ENCODE measurements at places on chromosomes 3 and 15.

- DNase-seq, result no peak
Observed at GRCh38 chr3:122921791-122922651, 105.5 kb downstream of the SEMA5B start.

- no peak for DNase-seq
Observed at GRCh38 chr15:51093839-51094605, 684 bp downstream of the TNFAIP8L3 start.

DNA sequence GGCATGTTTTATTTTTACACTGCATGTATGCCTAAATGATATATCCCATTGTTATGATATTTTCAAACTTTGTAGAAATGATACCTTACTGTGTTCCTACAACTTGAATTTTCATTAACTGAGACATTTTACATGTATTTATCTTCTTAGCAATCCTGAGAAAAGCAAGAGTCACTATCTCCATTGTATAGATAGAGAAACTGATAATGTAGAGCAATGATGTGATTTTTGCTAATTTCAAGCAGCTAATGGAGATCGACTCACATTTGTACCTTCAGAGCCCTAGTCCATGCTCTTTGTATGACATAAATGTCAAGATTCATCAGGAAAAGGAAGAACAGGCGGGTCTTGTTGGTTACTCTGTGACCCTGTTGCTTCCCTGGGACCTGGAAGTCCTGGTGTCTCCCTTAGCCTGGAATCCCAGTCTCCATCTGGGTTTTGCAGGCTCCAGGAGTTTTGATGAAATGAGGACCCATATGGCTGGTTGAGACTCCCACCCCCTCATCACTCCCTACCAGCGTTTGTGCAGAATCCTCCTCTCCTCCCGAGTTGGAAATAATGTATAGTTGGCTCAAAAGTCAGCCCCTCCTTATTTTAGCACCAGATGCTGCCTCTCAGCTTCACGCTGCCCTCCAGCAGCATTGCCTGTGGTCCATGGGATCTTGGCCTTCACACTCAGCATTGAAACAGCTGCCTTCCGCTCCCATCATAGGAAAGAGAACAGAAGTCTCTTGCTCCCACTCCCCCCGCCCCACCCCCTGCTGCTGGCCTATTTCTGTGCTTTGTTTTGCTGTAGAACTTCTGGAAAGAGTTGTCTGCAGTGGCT, 67.1 kb downstream of the APBA2 start:
- DNase-seq, result no peak

DNA sequence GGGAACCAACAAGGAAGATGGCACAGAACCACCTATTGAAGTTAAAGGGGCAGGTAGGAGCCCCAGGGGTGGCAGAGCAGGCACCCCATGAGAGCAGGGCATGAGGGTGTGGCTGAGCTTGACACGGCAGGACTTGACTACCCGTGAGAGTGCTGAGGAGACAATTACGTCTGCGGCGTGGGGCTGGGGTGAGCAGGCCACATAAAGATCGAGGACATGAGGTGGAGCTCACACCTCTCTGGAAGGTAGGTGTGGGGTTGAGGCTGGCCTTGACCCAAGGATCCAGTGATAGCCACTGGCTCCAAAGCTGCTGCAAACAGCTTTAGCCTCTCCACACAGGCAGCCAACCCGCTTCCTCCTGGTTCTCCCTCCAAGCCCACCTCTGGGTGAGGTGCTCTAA, 64.5 kb downstream of the PCSK6 start:
- DNase-seq, result no peak

GRCh38 chr15:97979140-97979520, 18.6 kb downstream of the ARRDC4 start:
- no peak for DNase-seq

DNA sequence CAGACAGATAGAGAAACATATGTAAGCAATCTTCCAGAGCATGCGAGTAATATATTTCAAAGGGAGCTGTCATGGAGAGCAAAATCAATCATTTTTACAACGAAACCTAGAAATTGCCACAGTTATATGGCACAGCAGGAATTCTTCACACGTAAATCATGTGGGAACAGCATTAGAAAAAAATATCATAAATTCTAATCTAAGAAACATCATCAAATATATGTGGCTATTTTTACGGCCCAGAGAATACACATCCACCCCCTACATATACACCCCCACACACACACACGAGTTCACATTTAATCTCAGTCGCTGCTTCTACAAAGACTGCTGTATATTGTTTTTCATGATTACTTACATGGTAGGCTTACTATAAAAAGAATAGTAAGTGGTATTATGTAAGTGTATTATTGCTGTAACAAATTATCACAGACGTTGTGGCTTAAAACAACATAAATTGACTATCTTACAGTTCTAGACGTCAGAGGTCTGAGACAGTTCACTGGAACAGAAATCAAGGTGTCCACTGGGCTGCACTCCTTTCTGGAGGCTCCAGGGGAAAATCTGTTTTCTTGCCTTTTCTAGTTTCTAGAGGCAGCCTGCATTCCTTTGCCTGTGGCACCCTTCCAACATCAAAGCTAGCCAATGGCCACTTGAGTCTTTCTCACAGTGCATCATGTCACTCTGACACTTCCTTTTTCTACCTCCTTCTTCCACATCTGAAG, 363.3 kb downstream of the ULK4 start:
- DNase-seq, result no peak

DNA sequence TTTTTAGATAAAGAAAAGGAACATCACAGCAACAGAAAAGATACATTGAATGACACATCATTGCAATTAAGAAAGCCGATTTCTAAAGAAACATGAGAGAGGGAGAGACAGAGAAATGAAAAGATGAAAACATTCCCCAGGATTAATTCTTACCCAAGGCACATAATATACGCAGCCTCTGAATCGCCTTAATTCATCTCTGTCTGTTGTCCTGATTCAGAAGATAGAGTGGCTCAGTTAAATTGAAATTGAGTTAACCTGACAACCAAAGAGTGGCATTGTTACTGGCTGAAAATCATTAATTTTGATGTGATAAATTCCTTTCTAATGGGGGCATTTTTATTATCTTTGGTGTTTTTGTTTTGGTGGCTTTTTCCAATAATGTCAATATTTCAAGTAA, 701.9 kb downstream of the EDEM1 start:
- no peak for DNase-seq

DNA sequence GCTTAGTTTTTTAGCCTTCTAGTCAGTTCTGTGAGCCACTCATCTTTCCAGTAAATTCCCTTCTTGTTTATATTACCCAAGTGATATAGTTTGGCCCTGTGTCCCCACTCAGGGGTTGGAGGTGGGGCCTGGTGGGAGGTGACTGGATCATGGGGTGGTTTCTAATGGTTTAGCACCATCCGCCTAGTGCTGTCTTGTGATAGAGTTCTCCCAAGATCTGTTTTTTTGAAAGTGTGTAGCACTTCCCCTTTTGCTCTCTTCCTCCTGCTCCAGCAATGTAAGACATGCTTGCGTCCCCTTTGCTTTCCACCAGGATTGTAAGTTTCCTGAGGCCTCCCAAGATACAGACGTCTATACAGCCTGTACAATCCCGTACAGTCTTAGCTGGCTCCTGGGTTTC, 53.7 kb upstream of the INO80 start:
- no peak for DNase-seq

- peak; percentile 91 for DNase-seq
Observed at GRCh38 chr3:170809007-170809974, 60.7 kb downstream of the RPL22L1 start.

DNA sequence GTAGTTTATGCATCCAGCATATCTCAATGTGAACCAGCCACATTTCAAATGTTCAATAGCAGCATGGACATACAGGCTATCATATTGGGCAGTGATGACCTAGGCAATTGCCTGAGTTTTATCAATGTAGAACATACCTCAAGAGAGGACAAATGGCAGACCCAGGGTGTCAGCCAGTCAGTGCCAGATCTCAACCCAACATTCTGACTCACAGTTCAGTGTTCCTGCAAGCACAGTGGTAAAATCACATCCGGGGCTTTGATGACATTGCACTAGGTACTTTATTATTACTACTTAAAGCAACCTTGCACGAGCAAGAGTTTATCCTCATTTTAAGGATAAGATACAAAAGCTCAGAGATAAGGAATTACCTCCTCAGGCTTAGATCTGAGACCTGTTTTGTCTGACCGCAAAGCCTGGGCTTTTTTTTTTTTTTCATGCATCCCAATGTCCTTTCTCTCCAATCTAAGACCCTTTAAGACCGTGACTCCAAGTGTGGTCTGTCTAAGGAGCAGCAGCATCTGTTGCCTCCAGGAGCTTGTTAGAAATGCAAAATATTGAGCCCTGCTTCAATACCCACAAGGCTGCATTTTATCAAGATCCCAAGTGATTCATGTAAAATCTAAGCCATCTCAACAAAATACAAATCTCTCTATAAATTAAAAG, 60.1 kb downstream of the SLC12A1 start:
- DNase-seq, result no peak

GRCh38 chr3:155007729-155008128, 72.4 kb upstream of the MME start:
- DNase-seq, result no peak

GRCh38 chr3:192795021-192795420, 67.7 kb upstream of the FGF12 start:
- DNase-seq, result no peak

DNA sequence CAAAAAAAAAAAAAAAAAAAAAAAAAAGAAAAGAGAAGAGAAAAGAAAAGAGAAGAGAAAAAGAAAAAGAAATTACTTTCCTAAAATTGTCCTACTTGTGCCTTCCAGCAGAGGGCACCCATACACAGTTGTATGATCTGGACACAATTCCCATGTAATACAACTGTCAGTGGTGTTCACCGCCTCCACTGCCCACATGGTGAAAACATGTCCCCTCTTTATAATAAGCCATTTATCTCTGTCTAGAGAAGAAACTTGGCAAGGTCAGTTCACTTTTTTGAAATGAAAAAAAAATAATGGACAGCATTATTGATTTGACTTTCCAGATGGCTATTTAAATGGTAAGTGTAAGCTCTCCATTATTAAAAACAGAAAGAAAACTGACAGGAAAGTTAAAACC, 459.4 kb downstream of the GBE1 start:
- no peak for DNase-seq

DNA sequence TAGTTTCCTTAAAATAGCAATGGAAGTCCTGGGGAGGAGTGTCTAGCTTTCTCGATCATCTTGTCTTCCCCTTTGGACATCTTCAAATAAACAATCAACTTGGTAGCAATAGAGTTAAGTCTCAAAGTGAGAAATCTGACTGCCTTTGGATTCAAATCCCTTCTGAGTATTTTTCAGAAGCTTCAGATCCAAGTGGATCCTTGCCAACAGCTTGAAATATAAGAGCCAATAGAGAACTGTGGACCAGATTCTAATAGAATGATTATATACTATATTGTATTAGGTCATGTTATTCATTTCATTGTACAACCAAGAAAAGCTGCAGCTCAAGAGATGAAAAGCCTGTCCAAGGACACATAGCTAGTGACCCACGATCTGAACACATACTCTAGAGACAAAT, 60.2 kb downstream of the SYNPR start:
- no peak for DNase-seq

- DNase-seq, result no peak
Observed at GRCh38 chr3:12536423-12536822, 8.9 kb downstream of the MKRN2OS start.

GRCh38 chr3:141392416-141392815, 24.1 kb downstream of the ZBTB38 start:
- no peak for DNase-seq

GRCh38 chr3:159169828-159170227, 368.0 kb downstream of the MFSD1 start:
- DNase-seq, result peak; percentile 76

GRCh38 chr15:57554063-57554811, 37.5 kb upstream of the MYZAP start:
- no peak for DNase-seq

GRCh38 chr3:55782807-55783206, 295.7 kb upstream of the WNT5A start:
- no peak for DNase-seq

- DNase-seq, result peak; percentile 71
Observed at GRCh38 chr15:63212050-63213004, 22.9 kb downstream of the RAB8B start.

DNA sequence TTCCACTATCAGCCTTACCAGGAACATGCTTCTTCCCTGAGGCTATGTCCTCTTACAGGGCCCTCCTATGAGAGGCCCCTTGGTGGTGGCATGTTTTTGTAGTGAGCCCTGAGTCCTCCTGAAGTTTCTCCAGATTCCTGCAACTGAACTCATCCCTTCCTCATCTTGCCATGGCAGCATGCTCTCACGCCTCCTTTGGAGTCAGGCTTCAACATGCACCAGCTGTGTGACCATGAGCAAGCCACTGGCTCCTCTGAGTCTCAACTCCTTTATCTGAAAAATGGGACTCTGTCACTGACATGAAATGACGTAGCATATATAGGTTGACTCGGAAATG, 216.3 kb upstream of the TLE3 start:
- no peak for DNase-seq

Measured in HS-5 (cell line).